CD4-positive, CD25-positive, alpha-beta regulatory T cell (primary cell): ENCODE measurements at places on chromosomes 2 and 18.
A peak's percentile ranks its signal among the peaks of the same experiment; 100 is the strongest.

DNA sequence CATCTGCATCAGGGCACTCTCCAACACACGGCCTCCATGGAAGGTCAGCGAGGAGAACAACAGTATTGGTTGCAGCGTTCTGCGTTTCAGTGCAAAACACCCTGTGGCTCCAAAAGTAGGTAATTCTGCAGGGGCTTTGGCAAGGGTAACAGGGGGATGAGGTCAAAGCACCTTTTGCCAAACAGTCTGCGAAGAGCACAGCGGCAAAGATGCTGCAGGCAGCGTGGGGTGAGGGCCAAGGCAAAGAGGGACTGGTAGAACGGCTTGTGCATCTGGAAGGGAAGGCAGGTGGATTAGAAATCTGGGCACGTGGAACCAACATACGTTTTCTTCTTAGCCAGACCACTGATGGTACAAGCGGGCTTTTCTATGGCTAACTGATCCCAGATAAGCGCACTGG lies 26.6 kb upstream of the GBX2 start:
- no peak for DNase-seq

DNA sequence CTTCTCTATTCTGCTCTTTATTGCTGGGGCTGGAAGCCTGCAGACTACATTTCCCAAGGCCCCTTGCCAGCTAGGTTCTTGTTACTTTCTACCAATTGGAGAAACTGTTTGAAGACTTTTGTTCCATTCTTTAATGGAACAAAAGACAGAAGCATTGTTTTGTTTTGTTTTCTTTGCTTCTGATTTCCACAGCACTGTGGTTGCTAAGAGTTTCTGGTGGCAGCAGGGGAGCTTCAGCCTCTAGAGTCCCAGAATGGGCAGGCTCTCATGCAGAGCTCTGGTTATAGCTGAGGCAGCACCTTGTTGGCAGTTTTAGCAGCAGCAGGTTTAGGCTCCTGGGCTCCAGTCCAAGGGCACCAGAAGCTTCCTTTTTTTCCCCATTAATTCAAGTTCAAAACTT lies 234.3 kb downstream of the ETAA1 start:
- no peak for DNase-seq

GRCh38 chr2:233263045-233263570 lies 11.6 kb downstream of the ATG16L1 start:
- no peak for DNase-seq

- no peak for DNase-seq
Measured at GRCh38 chr2:220424561-220424960, 797.1 kb downstream of the SLC4A3 start.

DNA sequence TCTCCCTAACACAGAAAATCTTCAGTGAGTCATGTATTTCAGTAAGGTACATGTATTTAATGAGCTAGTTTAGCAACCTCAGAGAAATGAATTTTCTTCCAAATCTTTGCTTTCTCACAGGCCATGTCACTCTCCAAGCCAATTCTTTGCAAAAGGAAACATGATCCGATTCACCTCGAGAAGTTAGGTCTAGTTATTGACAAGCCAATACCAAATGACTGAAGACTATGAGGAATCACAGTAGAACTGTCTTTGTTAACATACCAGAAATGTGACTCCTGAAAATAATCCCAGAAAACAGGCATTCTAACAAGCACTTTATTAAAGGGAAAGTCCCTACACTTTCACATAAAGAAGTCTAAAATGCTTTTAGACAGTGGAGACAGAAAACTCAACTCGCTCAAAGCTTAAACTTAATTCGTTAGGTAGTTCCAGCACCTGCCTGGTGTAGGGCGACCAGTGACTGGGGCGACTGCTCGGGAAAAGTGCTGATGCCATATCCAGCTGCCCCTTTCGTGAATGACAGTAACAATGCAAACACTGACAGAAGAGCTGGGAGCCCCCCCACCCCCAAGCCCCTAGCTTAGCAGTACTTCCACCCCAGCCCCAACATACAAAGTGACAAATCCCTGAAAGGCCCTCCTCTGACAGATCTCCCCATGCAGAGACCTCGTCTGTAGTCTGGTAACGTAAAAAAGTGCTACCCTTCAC lies 1.8 kb downstream of the MEMO1 start:
- peak; percentile 26 for DNase-seq

GRCh38 chr2:241437179-241437578 lies 71.2 kb downstream of the STK25 start:
- no peak for DNase-seq

DNA sequence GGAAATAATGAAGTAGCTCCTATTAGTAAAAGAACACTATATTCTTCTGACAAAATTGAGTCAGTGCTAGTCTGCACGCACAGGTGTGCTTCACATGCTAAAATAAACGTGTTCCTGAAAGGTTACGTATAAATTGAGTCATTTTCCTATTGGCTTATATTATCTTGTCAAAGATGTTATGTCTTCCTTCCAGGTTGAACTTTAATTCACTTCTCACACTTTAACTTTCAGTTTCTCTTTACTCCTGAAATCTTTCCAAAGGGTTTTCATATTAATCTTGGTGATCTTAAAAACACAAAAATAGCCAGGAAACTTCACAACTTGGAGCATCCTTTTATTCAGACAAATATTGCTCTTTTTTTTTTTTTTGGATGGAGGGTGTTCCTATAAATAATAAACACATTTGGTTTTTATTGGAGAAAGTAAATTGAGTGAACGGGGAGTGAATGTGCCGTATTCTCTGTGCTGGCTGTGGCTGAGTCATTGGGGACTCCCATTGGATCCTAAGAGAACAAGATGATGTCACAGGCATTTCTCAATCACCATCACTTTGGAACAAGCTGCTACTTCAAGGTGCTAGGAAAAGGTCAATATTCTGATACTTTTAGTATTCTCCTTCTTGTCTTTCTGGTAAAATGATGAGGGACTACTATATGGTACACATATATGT lies 150.2 kb upstream of the SPATS2L start:
- no peak for DNase-seq

- no peak for DNase-seq
Measured at GRCh38 chr2:157786663-157787363, 89.3 kb downstream of the ACVR1 start.

DNA sequence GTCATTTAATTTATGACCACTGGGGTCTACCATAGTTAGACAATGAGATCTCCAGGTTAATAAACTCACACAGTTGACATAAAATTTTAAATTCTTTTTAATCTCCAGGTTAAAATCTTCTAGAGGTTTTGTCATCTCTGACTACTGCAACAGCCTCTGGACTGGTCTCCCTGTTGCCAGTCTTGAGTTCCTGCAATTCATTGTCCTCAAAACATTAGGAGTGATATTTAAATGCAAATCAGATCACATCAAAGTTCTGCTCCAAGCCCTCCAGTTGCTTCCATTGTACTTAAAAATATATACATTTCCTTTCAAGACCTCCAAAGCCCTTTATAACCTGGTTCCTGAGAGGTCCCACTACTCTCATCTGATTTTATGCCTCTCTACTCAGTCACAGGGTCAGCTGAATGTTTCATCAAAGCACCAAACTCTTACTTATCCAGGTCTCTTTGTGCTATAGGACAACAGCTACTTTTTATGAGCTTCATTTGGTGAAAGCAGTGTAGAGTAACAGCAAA lies 18.6 kb upstream of the LINC00305 start:
- no peak for DNase-seq

DNA sequence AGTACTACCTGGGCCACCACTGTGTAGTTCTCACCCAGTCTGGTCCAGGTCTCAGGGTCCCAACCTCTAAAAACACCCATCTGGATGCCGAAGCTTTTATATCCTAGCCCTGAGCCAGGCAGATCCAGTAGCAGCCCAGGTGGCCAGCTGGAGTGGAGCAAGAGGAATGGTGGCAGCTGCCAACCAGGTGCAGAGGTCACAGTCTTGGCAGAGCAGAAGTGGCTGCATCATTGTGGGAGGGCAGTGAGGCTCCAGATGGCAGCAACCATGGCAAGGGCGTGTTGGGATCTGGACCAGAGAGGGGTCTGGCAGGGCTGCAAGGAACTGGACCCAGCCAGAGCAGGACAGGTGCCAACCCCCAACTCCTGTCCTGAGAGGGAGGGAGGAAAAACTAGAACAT lies 72.2 kb upstream of the AGAP1 start:
- no peak for DNase-seq

DNA sequence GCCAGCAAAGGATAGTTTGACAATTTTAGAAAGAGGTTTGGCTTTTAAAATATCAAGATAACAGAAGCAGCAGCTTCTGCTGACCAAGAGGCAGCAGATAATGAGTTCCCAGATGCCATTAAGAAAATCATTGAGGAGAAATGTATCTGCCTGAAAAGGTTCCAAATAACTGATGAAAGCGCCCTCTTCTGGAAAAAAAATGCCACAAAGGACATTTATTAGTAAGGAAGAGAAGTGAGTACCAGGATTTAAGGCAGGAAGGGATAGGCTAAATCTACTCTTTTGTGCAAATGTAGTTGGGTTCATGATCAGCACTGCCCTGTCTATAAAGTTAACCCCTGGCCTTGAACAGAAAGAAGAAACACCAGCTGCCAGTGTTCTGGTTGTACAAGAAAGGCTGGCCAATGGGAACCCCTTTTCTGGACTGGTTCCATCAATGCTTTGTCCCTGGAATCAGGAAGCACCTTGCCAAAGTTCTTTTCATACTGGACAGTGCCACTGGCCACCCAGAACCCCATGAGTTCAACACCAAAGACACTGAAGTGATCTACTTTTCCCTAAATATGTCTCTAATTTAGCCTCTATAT lies 40.6 kb downstream of the DHX57 start:
- peak; percentile 3 for DNase-seq

- DNase-seq: no peak
Measured at GRCh38 chr2:10868465-10869314, 43.0 kb upstream of the KCNF1 start.

DNA sequence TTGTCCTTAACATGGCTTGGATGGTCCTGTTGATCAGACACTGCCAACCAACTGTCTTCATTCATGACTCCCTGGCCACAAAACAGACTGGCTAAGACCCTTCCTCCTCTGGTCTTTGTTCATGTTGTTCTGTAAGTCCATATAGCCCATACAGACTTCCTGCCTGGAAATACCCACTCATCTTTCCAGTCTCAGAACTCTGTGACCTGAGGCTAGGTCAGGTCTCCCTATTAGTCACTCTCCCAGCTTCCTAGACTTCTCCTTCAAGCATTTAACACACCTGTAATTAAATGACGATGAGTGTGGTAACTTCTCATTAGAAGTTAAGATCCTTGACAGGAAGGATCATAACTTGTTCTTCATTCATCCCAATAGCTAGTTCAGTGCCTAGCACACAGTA lies 56.3 kb downstream of the CCDC93 start:
- DNase-seq: no peak

GRCh38 chr2:98295721-98296414 lies 50.4 kb upstream of the CNGA3 start:
- no peak for DNase-seq

DNA sequence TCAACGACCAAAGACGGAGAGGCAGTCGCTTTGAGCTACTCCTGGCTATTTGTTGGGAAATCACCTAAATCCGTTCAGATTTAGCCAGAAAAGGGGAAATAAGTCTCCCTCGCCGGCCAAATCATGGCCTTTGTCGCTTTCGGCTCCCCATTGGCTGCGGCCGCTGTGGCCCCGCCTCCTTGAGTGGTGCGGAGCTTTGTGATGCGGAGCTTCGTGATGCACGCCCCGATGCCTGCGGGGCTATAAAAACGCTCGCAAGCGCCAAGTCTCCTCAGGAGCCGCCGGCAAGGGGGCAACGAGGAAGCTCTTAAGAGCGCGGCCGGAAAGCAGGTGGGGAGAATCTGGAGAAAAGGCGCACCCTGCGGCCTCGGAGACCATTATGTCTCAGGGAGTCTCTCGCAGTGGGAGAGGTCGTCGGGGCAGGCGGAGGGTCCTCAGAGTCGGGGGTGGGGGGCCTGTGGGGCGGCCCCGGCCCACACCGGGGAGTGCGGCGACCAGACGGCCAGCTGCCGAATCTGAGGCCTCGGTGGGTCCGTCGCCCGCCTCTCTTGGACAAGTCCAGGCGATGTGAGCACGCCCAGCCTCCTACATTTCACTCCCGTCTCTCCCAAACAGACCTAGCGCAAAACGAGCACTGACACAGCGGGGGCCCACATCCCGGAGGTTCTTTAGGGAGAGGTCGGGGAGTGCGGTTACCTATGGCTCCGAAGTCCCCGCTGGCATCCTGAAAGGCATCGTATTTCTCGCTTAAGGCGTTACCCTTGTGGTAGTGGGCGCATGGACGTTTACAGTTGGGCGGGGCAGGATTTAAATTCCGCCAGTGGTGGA lies at the start of gene CABYR:
CABYR (plus strand) TSS at position 274 of the 828 bp plus-strand sequence. CDS start 4,053 bp downstream, outside the sequence.
- peak; percentile 71 for DNase-seq

DNA sequence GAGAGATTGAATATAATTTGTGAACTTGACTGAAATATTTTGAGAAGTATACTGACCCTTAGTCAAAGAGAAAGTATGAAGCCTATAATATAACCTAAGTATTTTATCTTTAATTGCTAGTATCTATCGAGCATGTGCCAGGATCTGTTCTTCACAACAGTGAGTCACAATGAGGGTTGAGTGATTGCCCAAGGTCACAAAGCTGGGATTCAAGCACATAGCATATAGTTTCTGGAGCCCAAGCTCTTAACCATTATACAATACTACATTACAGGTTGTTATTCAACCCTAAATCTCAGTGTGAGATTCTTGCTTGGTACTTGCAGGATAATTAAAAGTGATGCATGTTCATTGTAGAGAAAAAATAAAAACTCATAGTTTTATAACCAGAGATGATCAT lies 97.2 kb downstream of the RAB3GAP1 start:
- DNase-seq: no peak
